ENCODE measurements at places on chromosomes 4 and X.

DNA sequence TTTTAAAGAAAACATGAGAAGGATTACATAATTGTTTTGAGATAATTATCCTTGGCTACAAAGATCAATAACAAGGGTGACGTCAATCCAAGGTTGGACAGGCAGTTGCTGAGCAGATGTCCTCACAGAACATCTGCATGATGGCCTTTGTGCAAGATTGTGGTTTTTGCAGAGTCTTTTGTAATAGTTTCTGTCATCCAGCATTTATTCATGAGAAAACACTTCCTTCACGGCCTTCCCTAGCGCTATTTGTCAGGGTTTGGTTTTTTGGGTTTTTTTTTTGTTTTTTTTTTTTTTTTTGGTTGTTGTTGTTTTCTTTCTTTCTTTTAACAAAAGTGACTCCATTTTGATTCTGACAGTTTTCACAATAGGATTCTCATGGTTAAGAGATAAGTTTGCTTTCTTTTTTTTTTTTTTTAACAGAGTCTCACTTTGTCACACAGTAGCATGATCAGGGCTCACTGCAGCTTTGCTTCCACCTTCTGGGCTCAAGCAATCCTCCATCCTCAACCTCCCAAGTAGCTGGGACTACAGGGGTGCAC, 31.5 kb upstream of the ELF2 start:
- no peak for DNase-seq

DNA sequence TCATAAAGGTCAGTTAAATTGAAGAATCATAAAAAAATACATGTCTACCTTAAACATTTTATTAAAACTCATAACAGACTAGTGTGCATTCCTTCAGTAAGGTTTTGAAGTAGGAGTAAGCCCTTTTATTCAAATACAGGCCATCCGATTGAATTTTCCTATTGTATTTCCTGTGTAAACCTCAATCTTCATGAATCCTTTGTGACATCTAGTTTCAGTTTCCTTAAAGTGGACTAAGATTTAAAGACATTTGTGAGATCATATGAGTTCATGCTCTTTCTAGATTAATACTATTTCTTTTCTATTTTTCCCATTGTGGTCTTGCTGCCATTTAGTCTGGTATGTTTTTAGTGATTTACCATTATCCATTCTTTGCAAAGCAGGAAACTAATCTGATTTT, 644.7 kb upstream of the BOD1L1 start:
- DNase-seq, result no peak

DNA sequence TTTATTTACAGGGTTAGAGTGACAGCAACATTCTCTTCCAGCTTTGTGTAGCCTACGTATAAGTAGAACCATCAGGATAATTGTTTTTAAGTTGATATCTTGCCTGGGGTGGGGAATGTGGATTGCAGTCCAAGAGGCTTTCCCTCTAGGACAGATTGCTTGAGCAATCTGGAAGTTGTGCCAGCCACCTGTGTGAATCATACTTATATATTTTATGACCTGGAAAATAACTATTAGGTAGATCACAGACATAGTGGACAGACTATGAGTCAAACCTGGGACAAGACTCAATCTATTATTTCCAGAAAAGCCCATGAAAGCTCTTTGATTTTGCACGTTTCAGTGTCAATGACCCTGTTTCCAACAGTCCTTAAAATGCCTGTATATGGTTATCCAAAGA, 98.9 kb downstream of the TLL1 start:
- no peak for DNase-seq

- DNase-seq, result no peak
These were observed 340.1 kb upstream of the CTSO start for GRCh38 chr4:156293657-156294297.

DNA sequence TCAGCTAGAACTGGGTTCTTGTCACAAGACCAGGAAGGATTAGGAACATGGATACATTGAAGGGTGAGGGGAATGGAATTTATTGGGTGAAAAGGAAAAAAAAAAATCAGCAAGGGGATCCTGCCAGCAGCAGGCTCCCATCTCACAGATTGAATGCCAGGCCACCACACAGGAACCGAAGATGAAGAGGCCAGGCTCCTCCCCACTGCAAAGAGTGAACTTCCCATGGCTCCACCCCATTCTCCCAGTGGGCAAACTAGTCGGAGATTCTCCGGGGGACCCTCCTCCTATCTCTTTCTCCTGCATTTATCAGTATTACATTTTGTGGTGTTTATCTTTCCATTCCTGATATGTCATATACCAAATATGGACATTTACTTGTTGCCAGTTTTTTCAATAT, 46.0 kb upstream of the MAGED1 start:
- no peak for DNase-seq

- DNase-seq, result no peak
These were observed 62.1 kb upstream of the SCOC start for GRCh38 chr4:140311257-140311835.

- no peak for DNase-seq
These were observed 274.9 kb upstream of the PITX2 start for GRCh38 chr4:110897784-110898183.

- DNase-seq, result no peak
These were observed 25.1 kb downstream of the SASH3 start for GRCh38 chrX:129804806-129805205.

DNA sequence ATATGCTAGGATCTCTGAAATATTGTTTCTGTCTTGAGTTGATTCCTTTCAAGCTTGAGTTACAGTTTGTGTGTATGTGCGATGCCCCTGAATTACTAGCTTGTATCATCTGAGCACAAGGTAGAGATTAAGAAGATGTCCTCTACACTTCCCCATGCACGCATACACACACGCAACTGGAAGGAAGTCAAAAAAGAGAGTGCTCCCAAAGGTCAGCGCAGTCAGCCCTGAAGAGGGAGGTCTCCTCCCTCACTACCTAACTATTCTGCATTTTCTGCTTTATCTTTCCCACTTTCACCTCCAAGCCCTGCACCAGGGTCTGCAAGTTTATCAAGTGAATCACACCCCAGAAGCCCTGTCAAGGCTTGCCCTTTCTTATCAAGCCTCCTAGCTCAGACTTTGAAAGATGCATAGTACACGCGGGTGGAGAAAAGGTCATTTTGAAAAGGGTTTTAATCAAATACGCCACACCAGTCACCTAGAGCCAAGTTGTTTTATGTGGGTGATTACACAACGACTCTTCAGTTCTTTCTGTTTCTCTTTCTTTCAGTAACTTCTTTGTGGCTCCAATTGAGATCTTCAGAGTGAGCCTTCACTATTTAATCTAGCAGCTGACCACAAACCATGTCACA, 127.7 kb downstream of the ASB9 start:
- no peak for DNase-seq

DNA sequence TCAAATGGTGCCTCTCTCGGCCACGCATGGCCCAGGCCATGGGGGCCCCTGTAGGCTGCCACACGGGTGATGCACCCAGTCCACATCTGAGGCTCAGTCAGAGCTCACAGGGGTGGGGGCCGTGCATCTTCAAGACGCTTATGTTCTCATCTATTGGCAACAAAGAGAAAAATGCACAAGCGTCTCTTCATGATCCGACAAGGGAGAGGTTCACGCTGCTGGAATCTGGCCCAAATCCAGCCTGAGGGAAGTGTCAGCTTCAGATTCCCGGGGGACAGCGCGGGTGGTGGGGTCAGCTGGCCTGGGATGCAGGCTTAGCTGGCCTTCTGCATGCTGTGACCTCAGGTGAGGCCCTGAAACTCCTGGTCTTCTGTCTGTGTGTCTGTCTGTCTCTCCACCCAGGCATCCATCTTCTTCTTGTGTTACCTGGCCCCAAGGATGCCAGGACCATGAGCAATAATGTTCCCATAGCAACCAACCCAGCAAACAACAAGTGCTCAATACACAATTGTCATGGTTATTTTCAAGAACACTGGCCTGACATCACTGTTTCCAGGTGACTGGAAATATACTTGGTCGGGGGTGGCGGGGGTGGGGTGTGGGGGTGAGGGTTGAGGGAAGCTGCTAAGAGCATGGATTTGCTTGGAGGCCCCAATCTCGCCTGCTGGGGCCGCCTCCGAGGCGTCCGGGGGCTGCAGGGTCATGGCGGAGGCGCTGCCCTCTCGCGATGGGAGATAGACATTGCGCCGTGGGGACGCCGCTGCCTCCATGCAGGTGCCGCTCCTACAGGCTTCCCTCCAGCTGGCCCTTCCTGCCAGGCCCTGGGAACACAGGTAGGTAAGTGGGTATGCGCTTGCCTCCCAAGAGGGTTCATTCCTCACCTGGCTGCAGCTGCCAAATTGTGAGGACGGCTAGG, 48.3 kb downstream of the ABLIM2 start:
- DNase-seq, result no peak

GRCh38 chr4:15568821-15569220, 86.3 kb downstream of the FBXL5 start:
- DNase-seq, result no peak

GRCh38 chr4:116088771-116089170, 975.4 kb upstream of the NDST4 start:
- no peak for DNase-seq

DNA sequence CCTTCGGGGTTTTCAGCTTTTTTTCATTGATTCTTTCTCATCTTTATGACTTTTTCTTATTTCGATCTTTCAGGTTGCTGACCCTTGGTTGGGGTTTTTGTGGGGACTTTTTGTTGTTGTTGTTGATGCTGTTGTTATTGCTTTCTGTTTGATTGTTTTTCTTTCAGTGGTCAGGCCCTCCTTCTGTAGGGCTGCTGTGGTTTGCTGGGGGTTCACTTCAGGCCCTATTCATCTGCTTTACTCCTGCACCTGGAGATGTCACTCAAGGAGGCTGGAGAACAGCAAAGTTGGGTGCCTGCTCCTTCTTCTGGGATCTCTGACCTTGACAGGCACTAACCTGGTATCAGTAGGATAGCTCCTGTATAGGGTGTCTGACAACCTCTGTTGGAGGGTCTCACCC, 39.9 kb upstream of the PCDH18 start:
- no peak for DNase-seq

DNA sequence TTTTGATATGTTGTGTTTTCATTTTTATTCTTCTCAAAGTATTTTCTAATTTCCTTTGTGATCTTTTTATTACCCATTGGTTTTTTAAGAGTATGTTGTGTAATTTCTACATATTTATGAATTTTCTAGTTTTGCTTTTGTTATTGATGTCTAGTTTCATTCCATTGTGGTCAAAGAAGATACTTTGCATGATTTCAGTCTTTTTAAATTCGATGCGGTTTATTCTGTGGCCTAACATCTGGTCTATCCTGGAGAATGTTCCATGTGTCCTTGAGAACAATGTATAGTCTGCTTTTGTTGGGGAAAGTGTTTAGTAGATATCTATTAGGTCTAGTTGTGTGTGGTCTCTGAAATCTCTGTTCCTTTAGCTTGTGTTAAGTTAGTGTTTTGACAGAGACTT, 46.2 kb downstream of the PPEF1 start:
- no peak for DNase-seq

- DNase-seq, result no peak
These were observed 8.2 kb downstream of the MED14 start for GRCh38 chrX:40727093-40727492.

- DNase-seq, result no peak
These were observed 48.6 kb upstream of the ARSJ start for GRCh38 chr4:114028071-114028470.

- peak; percentile 82 for DNase-seq
These were observed 208.3 kb upstream of the JADE1 start for GRCh38 chr4:128600996-128601871.

- no peak for DNase-seq
These were observed 79.1 kb upstream of the DDX60 start for GRCh38 chr4:168397611-168398169.

GRCh38 chr4:69750346-69750745, 10.1 kb downstream of the SULT1B1 start:
- DNase-seq, result no peak

GRCh38 chr4:1693131-1693896, 9.2 kb upstream of the FAM53A start:
- DNase-seq, result peak; percentile 48

GRCh38 chr4:181845617-181846016, 397.6 kb upstream of the TENM3 start:
- DNase-seq, result no peak

GRCh38 chr4:186687265-186687664, 36.4 kb downstream of the FAT1 start:
- DNase-seq, result no peak

- DNase-seq, result no peak
These were observed 69.2 kb downstream of the RPS6KA6 start for GRCh38 chrX:84118769-84119168.

GRCh38 chr4:52957220-52957686, 95.1 kb downstream of the RASL11B start:
- no peak for DNase-seq

GRCh38 chrX:41303013-41303412, 30.9 kb upstream of the DDX3X start:
- no peak for DNase-seq

- DNase-seq, result no peak
These were observed 82.1 kb upstream of the AFAP1 start for GRCh38 chr4:8021796-8022195.

DNA sequence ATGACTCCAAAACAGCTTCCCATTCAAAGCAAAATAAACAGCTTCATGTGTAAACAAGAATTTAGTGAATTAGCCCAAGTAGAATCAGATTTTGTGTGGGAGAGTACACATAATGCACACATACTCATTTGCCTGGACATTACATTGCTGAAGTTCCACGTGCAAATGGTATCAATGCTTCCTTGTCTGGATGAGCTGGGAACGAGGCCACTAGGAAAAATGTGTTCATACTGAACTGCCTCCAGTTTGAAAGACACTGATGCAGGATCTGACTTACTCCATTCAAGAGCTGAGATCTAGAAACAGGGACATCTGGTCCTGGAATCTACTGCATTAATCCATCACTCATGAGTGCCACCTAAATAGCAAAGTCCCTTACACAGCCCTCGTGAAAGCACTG, 228.0 kb downstream of the APBB2 start:
- DNase-seq, result no peak

DNA sequence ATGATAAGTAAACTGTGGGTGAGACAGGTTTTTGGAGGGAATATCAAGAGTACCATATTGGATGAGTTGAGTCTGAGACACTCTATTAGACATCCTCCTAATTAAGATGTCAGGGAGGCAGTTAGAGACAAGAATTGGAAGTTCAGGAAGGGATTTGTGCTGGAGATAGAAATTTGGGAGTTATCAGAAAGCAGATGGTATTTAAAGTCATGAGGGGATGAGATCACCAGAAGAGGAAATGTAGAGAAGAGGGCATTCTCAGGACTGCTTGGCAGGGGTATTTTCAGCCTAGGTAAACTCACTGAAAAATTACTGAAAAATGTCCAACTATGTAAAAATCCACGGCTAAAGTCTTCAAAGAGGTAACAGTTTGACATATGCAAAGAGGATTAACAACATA, 161.6 kb upstream of the PGRMC2 start:
- no peak for DNase-seq

DNA sequence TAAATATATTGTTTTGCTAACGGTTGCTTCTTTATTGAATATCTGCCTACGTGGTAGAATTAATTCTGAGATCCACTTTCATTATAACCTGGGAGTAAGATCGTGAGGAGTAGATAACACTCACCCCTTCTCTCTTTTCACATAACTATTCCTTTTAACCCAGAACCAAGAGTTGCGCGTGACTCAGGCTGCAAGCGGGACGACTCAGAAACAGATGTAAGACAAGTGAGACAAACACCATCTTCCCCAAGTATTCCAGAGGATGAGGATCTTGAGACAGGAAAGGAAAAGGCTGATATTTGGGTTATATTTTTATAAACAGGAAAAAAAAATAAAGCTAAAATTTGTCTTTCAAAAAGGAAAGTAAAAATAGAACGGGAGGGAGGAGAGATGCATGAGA, 318.8 kb upstream of the NOCT start:
- DNase-seq, result no peak

GRCh38 chr4:183352546-183352945, 30.3 kb upstream of the CLDN24 start:
- no peak for DNase-seq
